ENCODE measurements at places on chromosomes 2 and 18.

DNA sequence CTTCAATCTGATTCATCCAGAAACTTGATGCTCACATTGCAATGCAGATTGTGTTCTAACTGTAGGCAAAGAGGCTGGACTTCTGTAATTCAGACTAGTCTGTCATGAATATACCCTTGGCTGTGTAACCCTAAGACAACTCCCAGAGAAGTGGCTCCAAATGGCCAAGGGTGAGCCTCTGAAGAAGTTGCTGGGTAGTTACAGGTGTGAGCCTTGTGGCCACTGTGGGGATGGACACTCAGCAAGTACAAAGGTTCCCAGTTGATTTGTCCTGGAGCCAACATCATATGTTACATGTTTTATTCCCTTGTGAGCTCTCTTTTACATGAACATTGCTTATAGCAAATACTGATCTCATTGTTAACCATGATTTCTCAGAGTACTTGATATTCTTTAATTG, 94.8 kb upstream of the KCNJ3 start:
- DNase-seq: no peak

DNA sequence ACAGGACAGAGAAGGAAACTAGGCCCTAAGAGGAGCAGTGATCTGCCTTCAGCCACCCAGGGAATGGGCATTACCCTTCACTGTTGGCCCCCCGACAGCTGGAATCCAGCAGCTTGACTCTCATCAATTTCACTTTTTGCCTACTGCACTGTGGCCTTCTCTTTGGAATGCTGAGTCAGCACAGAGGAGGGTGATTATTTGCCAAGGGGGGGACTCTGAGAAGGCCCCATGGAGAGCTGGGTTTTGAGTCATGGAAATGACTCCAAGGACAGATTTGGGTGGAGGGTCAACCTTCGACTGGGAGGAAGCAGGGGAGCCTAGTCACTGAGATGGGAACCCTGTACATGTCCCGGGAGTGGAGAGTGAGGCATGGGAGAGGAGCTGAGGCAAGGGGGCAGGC, 38.1 kb upstream of the NTSR2 start:
- no peak for DNase-seq

DNA sequence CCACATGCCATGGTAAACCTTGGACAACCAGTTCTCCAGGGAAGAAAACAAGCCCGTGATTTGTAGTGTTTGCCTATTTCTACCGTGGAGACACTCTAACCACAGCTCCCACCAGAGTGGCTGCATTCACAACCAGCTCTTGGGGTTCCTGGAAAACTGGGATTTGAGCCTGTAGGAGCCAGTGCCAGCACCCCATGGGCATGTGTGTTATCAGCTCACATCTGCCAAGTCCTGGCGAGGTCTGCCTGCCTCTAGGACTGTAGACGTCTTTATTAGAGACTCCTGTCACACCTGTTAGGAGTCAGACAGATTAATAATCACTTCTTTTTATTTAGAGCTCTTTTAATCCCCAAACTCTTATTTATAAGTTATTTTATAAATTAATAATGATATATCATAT, 41.0 kb downstream of the INPP5D start:
- DNase-seq: no peak

DNA sequence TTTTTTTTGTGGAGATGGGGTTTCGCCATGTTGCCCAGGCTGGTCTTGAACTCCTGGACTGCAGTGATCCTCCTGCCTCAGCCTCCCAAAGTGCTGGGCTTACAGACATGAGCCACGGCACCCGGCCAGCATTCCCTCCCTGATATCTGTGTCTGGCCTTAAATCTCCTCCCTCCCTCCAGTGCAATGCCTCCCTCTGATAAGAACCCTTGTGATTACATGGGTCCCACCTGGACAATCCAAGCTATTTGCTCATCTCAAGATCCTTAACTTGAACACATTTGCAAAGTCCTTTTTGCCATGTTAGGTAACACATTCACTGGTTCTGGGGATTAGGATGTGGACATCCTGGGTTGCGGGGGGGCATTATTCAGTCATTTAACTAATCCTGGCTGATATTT, 40.5 kb upstream of the CREB1 start:
- DNase-seq: no peak

- DNase-seq: no peak
Observed at GRCh38 chr2:74618410-74619083, 29.6 kb downstream of the M1AP start.

DNA sequence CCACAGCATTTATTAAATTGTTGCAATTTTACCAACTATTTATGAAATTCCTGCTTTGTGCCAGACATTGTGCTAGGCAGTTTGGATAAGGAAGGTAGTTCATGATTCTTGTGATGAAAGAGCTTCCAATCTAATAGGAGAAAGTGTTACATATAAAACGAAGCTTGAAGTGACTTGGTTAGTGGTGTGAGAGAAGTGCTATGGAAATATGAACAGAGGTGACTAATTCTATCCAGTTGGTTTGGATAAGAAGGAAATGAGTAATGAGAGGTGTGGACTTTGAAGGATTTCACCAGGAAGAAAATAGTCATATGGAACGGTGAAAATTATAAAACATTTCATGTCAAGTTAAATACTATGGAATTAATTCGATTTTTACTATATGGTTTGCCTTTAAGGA, 48.6 kb downstream of the EML6 start:
- no peak for DNase-seq

GRCh38 chr2:43192744-43193651, 33.4 kb downstream of the ZFP36L2 start:
- no peak for DNase-seq

GRCh38 chr18:75221397-75221796, 10.8 kb downstream of the TSHZ1 start:
- no peak for DNase-seq

GRCh38 chr18:70455731-70456130, 166.9 kb downstream of the SOCS6 start:
- no peak for DNase-seq

DNA sequence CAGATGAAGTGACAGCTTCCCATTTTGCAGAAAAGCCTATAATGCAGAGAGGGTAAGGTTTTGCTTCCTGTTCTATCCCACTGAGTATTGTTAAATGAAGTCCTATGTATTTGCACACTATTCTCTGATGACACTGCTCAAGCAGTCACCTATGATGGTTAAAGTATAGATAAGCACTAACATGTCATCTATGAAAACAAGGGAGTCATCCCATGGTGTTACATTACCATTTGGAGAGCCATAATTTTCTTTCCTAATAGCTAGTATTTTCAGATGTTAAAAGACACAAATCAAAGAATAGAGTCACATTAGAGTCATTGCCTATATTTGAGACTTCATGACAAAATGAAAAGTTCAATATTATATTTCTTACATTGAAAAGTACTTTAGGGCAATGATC, 42.8 kb upstream of the GRB14 start:
- no peak for DNase-seq

GRCh38 chr2:185807351-185807750, 68.7 kb downstream of the FSIP2 start:
- no peak for DNase-seq

DNA sequence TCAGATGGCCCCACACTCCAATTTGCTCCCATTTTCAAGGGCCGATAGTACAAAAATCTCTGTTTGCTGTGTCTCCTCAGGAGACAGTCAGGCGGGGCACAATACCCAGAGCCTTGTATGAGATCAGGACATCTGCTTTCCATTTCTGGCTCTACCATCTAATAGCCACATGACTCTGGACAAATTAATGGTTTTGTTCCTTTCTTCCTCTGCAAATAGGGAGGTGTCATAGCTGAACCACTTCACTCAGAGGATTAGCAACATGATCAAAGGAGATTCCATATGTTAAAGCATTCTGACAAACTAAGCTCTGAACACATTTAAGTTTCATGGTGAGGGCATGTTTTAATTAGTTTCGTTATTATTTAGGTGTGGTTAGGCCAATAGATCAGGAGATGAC, 602.1 kb upstream of the SYT4 start:
- DNase-seq: no peak

- peak; percentile 28 for DNase-seq
Observed at GRCh38 chr18:12246849-12247808, 7.0 kb upstream of the CIDEA start.

GRCh38 chr2:75493230-75493629, 67.5 kb downstream of the EVA1A start:
- DNase-seq: no peak
